Stimulated activated CD8-positive, alpha-beta memory T cell treated with anti-CD3 and anti-CD28 coated beads, Interleukin-15, amount 100 ng/mL, for 1 hour (primary cell): ENCODE measurements at places on chromosomes 4 and X.

DNA sequence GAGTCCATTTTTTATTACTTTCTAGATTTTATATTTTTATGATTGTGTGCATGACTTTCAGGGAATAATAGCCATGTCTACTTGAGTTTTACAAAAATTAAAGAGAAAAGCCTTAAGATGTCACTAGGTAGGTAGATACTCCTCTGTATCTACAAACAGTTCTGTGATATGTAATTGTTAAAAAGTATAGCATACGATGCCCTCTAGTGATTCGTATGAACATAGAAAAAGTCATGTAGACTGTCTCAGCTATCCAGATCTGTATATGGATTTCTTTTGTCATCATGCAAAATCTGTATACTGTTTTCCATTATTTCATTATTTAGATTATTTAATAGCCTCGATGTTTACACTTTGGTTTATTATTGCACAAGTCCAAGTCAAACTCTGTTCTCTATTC is 856.6 kb downstream of the CENPC start:
- DNase-seq, result no peak

GRCh38 chrX:18545771-18546170 is 120.4 kb downstream of the CDKL5 start:
- no peak for DNase-seq

- DNase-seq, result no peak
These were observed 451.5 kb upstream of the FAM241A start for GRCh38 chr4:111693758-111694157.

DNA sequence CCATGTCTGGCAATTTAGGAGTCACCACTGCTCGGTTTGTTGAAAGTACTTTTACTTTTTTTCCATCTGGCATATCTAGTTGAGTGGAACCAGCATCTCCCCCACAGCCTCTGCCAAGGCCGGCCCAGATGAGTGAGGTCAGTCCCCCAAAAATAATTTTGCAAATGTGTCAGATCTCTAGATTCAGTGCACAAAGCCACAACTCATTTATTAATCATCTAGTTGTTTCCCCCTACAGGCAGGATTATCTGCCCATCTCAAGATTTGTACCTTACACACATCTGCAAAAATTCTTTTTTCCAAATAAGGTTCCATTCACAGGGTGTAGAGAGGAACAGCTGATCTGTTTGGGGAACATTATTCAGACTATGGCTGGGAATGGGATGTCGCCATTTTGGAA is 174.0 kb upstream of the MXRA5 start:
- DNase-seq, result no peak

- no peak for DNase-seq
These were observed 88.1 kb downstream of the CAMK2D start for GRCh38 chr4:113673450-113673849.

- no peak for DNase-seq
These were observed 145.2 kb upstream of the FTHL17 start for GRCh38 chrX:31217084-31217483.

GRCh38 chrX:2547736-2548135 is 47.0 kb upstream of the DHRSX start:
- no peak for DNase-seq

GRCh38 chr4:126396703-126397102 is 1081.9 kb downstream of the FAT4 start:
- no peak for DNase-seq

DNA sequence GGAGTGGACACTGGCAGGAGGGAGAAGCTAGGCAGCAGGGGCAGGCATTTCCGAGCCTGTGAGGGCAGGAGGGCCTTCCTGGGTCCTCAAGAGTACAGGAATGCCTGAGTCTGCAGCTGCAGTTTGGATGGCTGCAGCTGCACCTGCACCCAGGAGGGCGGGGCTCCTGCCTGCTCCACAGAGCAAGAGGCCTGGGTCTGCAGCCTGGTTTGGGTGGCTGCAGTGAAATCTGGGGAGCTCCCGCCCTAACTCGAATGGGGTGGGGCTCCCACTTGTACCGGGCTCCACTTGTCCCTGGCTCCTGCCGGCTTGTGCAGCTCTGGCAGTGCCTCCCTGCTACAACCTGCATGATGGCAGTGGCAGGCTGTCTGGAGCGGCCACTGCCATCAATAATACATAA is 436.0 kb downstream of the ARHGAP24 start:
- DNase-seq, result no peak

GRCh38 chr4:38092701-38093100 is 132.5 kb downstream of the PTTG2 start:
- no peak for DNase-seq

- DNase-seq, result no peak
These were observed 659.0 kb upstream of the GNPDA2 start for GRCh38 chr4:45385306-45385705.

GRCh38 chr4:145808848-145809512 is 129.0 kb downstream of the C4orf51 start:
- no peak for DNase-seq

GRCh38 chr4:40395908-40396793 is 61.0 kb downstream of the CHRNA9 start:
- no peak for DNase-seq

DNA sequence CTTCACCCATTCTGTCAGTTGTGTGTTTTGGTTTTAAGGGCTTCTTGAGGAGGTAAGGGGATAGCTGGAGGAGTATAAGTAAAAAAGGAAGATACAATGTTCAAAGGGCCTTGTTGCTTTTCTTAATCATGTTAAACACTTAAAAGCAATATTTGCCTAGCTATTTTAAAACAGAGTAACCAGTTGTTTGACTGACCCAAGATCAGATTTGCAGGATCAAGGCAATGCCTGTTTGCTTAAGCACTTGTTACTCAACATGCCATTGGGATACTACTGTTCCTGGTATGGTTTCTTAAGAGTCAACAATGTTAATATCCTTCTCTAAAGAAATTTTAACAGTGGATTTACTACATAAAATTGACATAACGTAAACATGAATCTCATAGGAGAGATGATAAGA is 2.6 kb downstream of the DCLK2 start:
- no peak for DNase-seq

DNA sequence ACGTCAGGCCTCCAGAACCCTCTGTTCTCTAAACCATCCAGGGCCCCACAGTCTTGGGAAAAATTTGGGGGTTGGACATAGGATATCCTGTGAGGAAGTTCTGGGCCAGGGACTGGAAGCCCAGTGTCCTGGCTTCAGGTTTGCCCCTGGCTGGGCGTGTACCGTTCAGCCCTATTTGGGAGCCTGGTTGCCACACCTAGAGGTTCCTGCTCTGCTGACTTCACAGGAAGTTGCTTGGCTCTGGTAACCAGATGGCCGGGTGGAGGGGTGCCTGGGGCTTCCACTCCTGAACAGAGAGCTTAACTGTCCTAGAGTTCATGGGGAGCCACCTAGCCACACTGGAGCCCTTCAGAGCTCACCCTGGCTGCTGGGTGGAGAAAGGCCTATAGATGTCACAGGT is 1.1 kb downstream of the TAFAZZIN start:
- DNase-seq, result no peak

- DNase-seq, result no peak
These were observed 13.9 kb upstream of the MPP1 start for GRCh38 chrX:154818916-154819770.

- DNase-seq, result no peak
These were observed 95.6 kb upstream of the WDR17 start for GRCh38 chr4:175970072-175970471.

- no peak for DNase-seq
These were observed 23.0 kb downstream of the SNX25 start for GRCh38 chr4:185232370-185232769.

GRCh38 chr4:184413261-184414046 is 60.9 kb downstream of the IRF2 start:
- DNase-seq, result no peak

- DNase-seq, result no peak
These were observed 48.5 kb downstream of the MAGEC2 start for GRCh38 chrX:142156567-142156966.

- no peak for DNase-seq
These were observed 108.8 kb upstream of the STIM2 start for GRCh38 chr4:26751838-26752237.

DNA sequence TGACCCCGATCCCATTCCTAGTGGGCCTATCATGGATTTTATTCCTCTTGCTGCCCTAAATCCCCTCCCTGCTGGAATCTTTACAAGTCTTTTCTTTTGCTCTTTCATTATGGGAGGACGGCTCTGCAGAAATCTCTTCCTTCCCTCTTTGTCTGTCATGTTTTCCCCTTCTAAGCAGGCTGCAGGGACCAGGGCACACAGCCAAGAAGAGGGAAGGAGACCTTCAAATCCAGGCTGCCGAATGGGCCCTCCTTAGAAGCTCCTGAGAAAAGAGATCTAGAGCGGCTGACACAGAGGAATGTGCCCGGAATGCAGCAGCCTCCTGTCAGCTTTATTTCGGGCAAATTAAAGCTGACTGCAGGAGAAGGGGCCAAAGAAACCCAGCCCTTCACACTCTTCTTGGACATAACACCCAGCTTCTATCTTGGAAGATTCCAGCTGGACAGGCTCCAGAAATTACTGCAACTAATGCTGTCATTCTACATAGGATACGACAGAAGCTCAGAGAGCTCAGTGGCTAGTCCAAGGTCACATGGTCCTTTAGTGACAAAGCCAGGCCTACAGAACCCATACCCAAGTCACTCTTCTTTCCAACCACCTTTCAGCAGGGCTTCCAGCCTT is 187.8 kb upstream of the NHS start:
- no peak for DNase-seq

GRCh38 chr4:1871471-1872021 is 353 bp downstream of the NSD2 start:
- DNase-seq, result no peak
